NCI-H2081 (cell line): ENCODE measurements at places on chromosomes 7 and 10.

DNA sequence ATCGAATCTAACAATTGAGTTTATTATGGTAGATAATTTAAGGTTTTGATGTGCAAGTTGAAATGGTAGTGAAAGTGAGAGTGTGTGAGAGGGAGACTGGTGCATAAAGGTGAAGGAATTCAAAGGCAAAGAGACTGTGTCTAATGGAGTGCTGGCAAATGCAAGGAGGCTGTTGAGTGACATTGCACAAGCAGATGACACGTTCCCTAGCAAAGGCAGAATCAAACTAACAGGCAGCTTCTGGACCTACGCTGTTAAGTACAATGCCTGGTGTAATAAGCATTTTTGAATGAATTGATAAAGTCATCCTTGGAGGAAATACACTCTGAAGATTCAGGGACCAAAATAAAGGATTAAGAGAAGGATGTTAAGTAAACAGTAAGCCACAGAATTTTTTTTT lies 11.7 kb upstream of the GPR141 start:
- DNase-seq: no peak

DNA sequence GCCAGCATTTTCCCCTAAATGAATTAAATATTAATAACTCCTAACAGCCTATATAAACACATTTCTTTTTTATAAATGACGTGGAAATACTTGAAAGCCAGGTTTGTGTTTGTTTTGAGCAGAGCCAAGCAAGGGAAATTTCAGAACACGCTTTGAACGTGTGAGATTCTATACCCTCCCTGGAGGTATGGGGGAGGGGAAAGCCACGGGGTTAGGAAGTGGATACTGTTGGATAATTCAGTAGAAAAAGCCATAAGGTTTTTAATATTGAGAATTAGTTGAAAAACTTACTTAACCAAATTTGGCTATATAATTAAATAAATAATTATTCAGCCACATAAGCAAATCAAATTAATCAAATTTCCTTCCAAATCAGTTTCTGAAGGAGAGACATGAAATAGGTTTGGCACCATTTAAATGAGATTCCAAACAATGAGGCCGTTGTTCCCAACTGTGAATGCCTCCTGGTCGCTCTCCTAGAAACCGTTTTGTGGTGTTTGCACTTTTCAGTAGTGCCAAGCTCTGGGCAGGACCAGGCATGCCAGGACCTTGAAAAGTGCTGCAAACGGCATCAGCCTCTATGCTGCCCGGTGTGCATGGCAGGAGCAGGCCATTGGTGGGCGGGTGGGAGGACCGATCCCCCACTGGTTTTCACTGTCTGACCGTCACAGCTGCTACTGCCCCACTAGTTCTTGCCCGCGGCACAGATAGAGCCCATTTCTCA lies 88.1 kb downstream of the SEPTIN14 start:
- peak; percentile 52 for DNase-seq

GRCh38 chr7:141356161-141356560 lies 195.0 kb upstream of the AGK start:
- DNase-seq: no peak

DNA sequence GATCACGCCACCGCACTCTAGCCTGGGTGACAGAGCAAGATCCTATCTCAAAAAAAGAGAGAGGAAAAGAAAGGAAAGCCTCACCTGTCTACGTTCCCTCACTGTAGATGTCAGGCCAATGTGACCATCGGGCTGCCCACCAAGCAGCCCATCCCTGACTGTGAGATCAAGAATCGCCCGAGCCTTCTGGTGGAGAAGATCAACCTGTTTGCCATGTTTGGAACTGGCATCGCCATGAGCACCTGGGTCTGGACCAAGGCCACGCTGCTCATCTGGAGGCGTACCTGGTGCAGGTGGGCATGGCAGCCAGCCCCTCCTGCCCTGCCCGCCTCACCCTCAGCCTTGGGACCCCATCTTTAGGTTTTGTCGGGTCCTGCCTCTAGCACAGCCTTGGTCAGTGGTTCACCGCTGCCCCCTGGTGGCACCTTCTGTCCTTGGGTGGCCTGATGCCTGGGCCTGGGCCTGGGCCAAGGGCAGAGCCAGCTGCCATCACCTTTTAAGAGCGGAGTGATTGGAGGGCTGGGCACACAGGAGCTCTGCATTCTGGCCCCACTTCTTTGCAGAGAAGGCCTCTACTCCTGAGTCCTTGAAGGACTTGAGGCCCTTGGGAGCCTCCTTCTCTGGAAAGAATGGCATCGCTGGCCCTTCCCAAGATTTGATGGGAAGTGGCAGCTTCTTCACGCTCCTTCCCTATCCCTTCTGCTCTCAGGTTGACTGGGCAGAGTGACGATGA lies 14.4 kb upstream of the AHCYL2 start:
- peak; percentile 60 for DNase-seq

GRCh38 chr10:87761892-87762291 lies 56.1 kb downstream of the ATAD1 start:
- DNase-seq: no peak

DNA sequence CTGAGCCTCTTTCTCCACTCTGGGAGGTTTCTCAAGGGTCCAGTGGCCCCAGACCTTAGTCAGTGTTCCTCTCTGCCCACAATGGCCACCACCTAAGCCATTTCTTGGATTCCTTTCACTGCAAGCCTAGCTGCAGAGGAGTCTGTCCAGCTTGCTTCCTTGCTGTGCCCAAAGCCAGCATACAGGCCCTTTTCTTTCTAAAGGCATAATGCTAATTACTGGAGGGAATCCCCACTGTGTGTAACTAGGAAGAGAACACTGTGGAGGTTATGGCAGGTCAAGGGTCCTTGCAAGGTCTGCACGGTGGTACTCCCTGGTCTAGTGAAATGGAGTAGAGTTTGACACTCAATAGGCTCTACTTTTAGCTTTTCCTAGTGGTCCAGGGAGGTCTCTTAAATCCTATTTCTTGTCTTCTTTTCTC lies 70.4 kb upstream of the CC2D2B start:
- no peak for DNase-seq

DNA sequence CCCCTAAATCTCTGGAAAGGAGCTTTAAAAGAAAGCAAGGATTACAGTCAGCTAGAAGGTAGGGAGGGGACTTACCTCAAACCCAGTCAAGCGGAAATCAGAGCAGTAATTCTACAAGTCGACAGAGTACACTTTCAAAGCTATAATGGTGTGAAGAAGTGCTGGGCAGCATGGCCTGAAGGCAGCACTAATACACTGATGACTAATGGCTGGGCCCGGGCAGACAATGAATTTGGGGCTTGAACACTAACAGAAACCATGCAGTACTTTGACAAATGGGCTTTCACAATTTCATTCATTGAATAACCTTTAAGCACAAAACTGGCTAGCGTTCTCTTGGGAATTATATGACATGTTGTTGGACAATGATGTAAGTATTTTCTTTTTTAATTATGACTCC lies 4.7 kb downstream of the GLI3 start:
- DNase-seq: no peak

DNA sequence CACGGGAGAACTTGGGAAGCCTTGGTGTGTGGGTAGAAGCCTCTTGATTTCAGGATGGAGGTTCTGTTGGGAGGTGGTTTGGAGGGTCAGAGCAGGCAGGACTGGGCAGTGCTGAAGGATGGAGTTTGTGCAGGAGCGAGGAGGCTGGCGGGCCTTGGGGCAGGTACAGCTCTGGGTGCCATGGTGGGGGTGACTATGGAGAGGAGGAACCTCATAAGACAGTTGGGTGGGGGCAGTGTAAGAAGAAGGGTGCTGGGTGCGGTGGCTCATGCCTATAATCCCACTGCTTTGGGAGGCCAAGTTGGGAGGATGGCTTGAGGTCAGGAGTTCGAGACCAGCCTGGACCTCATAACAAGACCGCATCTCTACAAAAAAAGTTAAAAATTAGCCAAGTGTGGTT lies 54.7 kb upstream of the GTF2IRD1 start:
- DNase-seq: no peak

GRCh38 chr10:74033702-74034101 lies 35.8 kb downstream of the VCL start:
- DNase-seq: no peak

- no peak for DNase-seq
These were observed 39.2 kb downstream of the EEPD1 start for GRCh38 chr7:36192053-36192824.

GRCh38 chr10:71217266-71218045 lies 5.1 kb downstream of the UNC5B start:
- DNase-seq: peak; percentile 63

GRCh38 chr7:51054231-51054630 lies 262.4 kb downstream of the COBL start:
- DNase-seq: no peak

- DNase-seq: no peak
These were observed 30.0 kb downstream of the PAX2 start for GRCh38 chr10:100775386-100775785.

DNA sequence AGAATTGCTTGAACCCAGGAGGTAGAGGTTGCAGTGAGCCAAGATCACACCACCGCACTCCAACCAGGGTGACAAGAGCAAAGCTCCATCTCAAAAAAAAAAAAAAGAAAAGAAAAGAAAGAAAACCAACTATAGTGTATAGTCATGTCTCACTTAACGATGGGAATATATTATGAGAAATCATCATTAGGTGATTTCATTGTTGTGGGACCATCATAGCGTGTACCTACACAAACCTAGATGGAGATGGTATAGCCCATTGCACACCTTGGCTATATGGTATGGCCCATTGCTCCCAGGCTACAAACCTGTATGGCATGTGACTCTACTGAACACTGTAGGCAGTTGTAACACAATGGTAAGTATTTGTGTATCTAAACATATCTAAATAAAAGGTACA lies 8.5 kb upstream of the GALNT11 start:
- no peak for DNase-seq

DNA sequence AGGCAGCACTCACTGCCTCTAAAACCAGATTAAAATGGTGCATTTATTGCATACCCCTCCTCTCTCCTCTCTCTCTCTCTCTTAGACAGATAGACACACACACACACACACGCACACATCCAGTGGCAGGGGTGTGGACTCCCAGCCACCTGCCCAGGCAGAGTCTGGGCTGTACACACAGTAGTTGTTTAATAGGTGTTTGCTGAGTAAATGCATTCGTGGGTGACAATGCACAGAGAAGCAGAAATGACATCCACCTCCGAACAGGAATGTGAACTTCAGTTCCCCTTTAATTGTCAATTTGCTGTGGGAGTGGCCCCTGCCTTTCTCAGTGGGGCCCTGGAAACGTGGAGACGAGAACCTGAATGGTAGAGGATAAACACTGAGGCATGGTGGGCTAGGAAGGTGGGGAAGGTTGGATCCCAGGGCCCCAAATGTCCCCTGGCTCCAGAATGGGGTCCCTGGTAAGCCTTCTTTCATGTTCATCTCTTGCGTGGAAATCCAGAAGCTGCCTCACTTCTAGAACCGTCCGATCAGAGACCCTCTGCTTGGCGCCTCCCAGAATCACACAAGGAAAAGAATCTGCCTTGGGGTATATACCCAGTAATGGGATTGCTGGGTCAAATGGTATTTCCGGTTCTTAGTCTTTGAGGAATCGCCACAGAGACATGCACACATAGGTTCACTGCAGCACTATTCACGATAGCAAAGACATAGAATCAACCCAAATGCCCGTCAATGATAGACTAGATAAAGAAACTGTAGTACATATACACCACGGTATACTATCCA lies 58.5 kb upstream of the ECHDC3 start:
- no peak for DNase-seq

- DNase-seq: no peak
These were observed 590.6 kb downstream of the DNAJB6 start for GRCh38 chr7:157927313-157927925.

DNA sequence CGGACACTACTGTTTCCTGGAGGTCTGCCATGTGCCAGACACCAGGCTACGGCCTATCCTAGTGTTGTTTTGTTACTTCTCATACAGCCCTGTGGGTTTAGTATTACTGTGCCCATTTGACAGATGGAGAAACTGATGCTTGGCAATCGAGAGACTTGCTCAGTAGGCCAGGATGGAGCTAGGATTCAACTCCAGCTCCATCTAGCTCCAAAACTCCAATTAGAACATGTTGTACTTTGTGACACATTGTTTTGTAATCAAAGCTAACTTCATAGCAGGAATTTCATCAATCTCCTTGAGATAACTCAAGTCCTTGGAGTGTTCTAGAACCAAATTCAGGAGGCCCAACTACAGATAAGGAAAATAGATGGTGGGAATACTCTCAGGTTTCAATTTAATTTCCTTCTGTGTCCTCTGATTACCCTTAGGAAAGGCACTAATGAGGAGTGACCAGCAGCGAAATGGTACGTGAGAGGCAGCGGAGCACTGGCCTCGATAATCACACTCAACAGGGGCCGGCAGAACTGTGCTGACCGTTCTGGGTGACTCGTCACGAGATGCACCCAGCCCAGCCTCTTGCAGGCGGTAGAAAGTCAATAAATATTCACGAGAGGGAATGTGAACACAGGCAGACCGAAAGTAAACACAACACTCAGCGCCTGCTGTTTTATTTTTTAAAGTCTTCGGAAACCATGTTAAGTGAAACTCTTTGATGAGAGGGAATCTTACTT lies 269.6 kb upstream of the NEBL start:
- no peak for DNase-seq

GRCh38 chr7:93516834-93517233 lies 57.7 kb downstream of the CALCR start:
- DNase-seq: no peak

DNA sequence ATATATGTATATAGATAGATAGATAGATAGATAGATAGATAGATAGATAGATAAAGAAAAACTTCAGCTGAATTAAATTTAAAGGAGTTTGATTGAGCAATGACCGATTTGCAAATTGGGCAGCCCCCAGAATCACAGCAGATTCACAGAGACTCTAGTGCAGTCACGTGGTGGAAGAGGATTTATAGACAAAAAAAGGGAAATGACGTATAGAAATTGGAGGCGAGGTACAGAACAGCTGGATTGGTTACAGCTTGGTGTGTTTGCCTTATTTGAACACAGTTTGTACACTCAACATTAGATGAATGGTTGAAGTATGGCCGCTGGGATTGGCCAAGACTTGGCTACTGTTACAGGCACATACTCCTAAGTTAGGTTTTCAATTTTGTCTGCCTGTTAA lies 8.2 kb upstream of the PODXL start:
- DNase-seq: no peak

- peak; percentile 21 for DNase-seq
These were observed 109.5 kb upstream of the TMEM72 start for GRCh38 chr10:44801383-44802327.

GRCh38 chr7:128937647-128938543 lies at the start of gene IRF5:
Gene IRF5 (plus strand): TSS chr7:128937927. CDS start chr7:128942082, 4,155 bp downstream.
- DNase-seq: peak; percentile 48

DNA sequence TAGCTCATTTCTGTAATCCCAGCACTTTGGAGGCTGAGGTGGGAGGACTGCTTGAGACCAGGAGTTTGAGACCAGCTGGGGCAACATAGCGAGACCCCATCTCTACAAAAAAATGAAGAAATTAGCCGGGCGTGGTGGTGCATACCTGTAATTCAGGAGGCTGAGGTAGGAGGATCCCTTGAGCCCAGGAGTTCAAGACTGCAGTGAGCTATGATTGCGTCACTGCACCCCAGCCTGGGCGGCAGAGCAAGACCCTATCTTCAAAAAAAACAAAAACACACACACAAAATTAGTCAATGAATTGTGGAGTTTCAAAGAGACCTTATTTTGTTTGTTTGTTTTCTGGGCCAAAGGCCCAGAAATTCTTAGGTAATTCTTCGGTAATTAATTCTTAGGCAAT lies 110.0 kb downstream of the CUX1 start:
- no peak for DNase-seq

GRCh38 chr7:69411466-69411865 lies 186.8 kb upstream of the AUTS2 start:
- no peak for DNase-seq
